Stimulated activated CD4-positive, alpha-beta T cell treated with anti-CD3 and anti-CD28 coated beads, Interleukin-12 subunit alpha, Interleukin-12 subunit beta, amount 100 ng/mL, for 4 hours (primary cell): ENCODE measurements at places on chromosomes 3 and 15.
A peak's percentile ranks its signal among the peaks of the same experiment; 100 is the strongest.

DNA sequence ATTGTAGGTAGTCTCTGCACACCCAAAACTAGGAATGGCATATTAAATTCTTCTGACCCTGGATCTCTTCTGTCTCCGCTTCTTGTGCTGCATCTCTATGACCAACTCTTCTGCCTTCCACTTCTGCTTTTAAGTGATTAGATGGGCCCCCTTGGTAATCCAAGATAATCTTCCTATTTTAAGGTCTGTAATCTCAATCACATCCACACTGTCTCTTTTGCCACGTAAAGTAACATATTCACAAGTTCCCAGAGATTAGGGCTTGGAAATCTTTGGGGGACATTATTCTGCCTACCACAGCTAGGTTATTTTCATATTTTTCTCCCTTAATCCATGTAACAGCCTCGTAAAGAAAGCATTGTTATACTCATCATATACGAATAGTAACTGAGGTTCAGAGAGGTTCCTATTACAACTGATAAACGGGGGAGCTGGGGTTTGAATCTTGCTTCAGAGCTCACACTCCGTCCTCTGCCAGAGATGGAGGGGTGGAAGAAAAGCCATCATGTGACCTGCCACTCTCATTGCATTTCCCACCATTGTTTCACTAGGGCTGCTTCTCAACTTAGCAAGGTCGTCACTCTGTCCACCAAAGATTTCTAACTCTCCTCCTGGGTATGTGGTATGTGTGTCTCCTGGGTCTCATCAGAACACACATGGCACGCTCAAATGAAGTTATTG lies 6.6 kb upstream of the CD47 start:
- no peak for DNase-seq

DNA sequence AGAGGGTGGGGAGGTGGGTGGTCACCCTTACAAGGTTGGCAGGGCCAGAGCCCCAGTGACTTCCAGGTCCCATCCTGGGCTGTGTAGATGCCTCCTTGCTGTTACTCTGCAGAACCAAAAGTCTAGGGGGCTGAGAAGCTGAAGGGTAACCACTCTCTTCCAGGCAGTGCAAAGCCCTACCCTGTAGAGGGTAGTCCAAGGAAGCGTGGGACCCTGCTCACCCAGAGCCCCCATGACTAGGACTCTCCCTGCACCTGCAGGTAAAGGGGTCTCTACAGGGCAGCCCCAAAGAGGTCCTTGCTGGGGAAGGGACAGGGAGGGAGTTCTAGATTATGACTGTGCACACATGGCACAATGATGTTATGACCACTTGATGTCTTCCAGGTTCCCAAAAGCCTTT lies 14.2 kb downstream of the GHRL start:
- no peak for DNase-seq

GRCh38 chr3:143951351-143951971 lies 20.2 kb upstream of the DIPK2A start:
- peak; percentile 6 for DNase-seq

- no peak for DNase-seq
Measured at GRCh38 chr15:36858423-36858822, 241.9 kb downstream of the MEIS2 start.

GRCh38 chr3:47005212-47006144 lies 26.0 kb downstream of the NBEAL2 start:
- DNase-seq, result no peak

- DNase-seq, result no peak
Measured at GRCh38 chr3:43015991-43016865, 37.1 kb downstream of the GASK1A start.

DNA sequence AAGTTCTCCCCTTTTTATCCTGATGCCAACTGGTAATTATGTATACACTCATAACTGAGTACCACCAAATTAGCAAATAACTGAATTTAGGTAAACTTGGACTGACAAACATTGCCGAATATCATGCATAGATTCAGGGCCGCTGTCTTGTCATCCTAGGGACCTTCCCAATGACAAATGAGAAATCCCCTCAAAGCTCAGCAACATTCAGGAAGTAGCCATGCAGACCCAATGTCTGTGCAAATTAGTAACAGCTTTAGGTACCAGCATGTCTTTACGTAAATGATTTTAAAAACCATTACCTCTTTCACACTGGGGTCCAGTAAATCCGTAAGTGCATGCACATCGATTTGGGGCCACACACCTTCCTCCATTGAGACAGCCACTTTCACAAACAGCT lies 49.5 kb downstream of the FBN1 start:
- DNase-seq, result no peak
